Stimulated activated CD4-positive, alpha-beta T cell treated with anti-CD3 and anti-CD28 coated beads, Interleukin-2, amount 100 ng/mL, for 4 hours (primary cell): ENCODE measurements at places on chromosomes 12 and 14.

- no peak for DNase-seq
Measured at GRCh38 chr14:68771631-68772030, 21.2 kb downstream of the ZFP36L1 start.

DNA sequence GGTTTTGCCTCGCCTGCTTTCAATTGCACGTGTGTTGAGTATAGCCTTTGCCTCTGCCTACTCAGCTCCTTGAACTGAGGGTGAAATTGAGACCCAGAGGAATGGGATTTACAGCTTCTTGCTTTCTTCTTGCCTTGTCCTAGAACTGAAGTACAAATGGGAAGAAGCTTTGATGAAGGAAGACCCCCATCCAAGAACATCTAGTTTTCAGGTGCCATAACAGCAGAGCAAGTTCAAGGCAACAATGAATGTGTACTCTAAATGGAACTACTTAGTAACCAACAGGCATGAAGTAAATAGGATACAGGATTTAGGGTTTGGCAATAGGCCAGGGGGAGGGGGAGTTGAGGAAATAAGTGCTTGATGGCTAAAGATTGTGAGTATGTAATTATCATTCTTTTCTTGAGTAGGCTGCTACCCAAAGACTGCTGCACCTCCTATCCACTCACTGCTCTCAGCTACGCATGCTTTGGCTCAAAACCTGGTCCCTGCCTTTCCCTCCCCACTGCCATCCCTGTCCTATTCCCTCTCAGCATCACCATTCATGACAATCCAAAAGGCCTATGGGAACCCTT is 2.1 kb downstream of the GPX2 start:
- DNase-seq, result no peak

DNA sequence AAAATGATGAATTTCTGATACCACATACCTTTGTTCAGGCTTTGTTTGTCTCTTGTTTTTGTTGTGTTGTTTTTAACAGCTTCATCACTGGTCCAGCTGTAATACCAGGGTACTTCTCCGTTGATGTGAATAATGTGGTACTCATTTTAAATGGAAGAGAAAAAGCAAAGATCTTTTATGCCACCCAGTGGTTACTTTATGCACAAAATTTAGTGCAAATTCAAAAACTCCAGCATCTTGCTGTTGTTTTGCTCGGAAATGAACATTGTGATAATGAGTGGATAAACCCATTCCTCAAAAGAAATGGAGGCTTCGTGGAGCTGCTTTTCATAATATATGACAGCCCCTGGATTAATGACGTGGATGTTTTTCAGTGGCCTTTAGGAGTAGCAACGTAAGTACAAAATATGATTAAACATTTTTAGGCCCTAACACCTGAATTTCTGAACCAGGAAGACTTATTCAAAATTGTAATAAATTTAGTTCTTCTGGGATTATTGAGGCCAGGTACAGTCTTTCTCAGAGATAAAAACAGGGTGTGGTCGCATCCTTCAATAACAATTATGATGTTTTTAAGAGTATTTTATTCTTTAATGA is 22.4 kb downstream of the RXYLT1 start:
- DNase-seq, result no peak

- no peak for DNase-seq
Measured at GRCh38 chr12:20492251-20492760, 124.0 kb downstream of the PDE3A start.

DNA sequence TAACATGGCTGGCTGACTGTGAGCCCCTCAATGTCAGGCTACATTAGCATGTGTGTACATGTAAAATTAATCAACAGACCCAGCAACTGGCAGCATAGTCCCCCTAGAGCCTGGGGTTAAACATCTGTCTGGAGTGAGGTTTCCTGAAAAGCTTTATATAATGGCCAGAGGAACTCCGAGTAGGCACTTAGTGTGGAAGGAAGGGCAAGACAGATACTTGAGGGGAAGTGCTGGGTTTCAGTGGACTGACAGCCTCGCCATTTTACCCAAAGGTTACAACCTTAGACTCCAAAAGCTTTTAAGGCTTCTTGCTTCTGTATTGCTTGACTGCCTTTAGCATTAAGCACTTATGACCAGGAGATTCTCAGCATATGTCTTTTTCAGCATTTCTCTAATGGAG is 430.8 kb downstream of the FLRT2 start:
- no peak for DNase-seq

DNA sequence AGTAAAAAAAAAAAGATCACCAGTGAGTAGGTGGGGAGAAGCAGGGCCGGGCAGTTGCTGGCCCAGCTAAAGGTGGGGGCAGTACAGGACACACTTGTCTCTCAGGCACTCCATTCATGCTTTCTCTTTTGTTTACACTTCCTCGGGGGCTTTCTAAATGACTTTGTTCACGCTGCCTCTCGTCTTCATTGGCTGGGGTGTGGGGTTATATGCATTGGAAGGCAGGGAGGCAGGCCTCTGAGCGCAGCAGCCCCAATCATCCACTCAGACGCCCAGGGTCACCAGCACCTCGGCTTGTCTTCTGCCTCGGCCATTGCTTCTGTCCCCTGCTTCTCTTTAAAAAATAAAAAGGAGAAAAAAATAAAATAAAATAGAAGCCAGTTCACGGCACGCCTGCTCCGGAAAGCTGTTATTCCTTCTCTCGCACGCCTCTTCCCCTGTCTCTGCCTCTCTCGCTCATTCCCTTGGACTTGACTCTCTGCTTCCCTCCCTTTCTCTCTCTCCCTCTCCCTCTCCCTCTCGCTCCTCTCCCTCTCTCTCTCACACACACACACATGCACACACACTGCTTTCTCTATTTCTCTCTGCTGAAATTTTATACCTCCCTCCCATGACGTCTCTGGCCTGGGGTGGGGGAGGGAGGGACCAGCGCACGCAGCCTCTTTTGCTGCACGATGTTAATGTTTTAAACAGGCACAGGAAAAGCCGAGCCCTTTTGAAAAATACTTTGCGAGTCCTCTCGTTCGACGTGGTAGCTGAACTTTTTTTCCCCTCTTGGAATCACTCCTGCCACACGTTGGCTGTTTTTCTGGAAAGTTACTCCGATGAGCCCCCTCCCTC is at the start of gene TGFB3:
TGFB3 (minus strand) TSS at position 570 of the 840 bp plus-strand sequence. CDS start 1,102 bp downstream, outside the sequence.
- DNase-seq, result peak; percentile 38

DNA sequence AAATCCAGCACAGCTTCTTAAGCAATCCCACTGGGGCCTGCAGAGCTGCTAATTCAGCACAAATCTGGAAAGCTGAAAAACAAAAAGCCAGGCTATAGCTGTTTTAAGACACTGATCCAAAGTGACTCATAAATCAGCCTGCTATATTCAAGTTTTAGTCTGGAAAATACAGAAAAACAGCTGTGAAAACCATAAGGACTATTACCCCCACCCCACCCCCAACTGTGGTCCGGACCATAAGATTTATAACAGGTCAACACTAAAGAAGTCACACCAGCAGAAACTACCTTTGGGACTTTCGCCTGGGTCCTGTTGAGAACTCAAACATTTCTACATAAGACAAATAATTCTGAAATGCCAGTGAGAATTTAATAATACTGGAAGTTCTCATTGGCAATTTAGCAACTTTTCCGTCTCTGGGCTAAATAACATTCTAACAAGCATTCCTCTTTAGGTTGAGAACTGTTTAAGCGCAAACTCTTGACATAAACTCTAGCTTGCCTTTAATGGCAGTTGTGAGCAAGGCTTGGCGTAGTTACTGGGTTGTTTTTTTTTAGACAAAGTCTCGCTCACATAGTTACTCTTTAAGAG is 3.3 kb downstream of the LRIG3 start:
- DNase-seq, result no peak

DNA sequence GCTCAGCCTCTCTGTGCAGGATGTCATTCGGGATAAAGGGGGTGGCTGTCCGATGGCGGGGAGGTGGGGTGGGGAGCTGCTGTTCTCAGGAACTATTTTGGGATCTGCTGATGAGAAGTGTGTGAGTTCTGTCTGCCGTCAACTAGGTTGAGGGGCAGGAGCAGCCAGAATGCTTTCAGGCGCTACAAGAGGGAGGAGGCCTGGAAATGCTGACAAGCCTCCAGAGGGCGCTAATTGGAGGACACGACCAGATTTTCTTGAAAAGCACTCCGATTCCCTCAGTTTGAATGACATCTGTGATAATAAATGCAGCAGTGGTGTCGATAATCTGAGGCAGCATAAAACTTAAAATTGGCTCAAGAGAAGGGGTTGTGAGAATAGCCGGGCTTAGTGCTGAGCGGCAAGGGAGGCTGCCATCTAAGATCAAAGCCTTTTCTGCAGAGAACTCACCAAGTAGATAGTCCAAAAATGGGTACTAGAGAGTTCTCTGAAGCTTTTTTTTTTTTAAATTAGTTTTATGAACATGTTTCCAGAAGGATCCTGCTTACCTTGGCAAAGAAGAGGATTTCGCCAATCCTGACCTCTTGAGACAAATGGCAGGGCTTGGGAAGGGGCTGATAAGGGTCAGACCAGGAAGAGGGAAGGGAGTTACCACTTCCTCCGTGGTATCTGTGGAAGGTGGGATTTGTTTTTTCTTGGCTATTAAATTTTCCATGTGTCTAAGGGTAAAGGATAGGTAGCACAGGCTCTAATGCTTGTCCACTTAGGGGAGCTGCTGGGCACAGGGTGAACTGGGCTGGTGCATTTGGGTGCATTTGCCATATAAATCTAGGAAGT is 94.4 kb downstream of the CRACR2A start:
- no peak for DNase-seq

DNA sequence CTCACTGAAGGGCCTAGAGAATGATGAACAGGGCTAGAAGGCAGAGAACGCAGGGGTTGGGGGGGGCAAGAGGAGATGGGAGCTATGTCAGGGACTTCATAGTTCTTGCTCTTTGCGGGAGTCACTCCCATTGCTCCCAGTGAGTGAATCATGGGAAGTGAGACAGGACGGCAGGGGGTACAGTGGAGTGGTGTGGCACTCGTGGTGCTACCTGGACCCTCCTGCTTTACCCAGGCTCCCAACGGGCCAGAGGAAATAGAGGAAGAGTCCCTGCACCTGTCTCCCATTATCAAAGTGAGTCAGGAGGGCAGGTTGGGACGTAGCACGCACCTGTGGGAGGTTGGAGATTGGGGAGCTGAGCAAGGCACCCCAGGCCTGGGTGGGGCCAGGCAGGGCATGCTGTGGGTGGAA is 1.3 kb upstream of the KRT8 start:
- DNase-seq, result no peak

- peak; percentile 79 for DNase-seq
Measured at GRCh38 chr14:104800015-104800770, 708 bp upstream of the ZBTB42 start.

GRCh38 chr12:56158926-56159461 is 835 bp downstream of the MYL6 start:
- no peak for DNase-seq

DNA sequence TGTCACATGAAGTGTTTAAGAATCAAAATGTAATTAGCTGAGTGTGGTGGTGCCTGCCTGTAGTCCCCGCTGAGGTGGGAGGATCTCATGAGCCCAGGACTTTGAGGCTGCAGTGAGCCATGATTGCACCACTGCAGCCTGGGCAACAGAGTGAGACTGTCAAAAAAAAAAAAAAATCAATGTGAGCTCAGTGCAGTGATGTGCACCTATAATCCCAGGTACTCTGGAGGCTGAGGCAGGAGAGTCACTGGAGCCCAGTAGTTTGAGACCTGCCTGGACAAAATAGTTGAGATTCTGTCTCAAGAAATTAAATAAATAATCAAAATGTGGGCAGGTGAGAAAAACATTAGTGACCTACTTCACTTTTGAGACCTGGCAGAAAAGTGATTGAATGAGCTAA is 140.0 kb downstream of the MON2 start:
- no peak for DNase-seq

DNA sequence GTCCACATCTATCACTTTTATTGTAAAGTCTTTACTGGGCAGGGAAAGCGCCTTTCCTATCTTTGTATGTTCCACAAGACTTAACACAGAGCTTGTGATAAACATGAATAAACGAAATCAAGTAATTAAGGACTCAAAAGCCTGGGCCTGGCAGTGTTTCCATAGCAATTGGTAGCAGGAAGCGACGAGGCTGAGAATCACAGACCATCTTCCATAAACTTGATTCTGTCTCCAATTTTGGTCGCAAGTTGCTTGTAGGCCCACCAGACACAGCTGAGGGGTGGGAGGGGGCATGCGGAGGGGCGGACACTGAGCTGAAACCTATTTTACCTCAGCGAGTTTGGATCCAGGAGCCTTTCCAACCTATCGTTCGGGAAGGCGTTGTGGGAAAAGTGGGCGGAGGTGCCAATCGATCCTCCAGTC is 302 bp downstream of the CCDC38 start:
- DNase-seq, result no peak

GRCh38 chr12:45355730-45356129 is 139.8 kb downstream of the ANO6 start:
- no peak for DNase-seq

- DNase-seq, result no peak
Measured at GRCh38 chr14:77455966-77456640, 1.3 kb downstream of the VIPAS39 start.

GRCh38 chr12:112283546-112283945 is 98.7 kb downstream of the HECTD4 start:
- no peak for DNase-seq

DNA sequence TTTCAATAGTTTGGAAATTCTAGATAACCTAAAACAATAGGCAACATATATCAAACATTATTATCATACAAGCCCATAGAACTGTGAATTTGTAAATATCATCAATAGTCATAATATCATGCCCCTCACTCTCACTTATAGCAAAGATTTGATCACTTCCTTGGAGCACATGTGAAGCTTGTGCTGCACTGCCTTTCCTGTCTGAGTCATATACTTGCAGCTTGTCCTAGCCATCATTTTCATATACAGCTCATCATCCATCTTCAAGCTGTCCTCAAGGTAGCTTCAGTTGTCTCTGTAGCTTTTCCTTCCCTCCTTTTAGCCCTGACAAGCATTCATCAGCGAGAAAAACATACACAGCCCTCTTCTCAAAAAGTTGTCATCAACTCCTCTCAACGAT is 746.5 kb upstream of the FOXG1 start:
- no peak for DNase-seq

GRCh38 chr14:64675312-64675711 is 28.9 kb upstream of the PLEKHG3 start:
- no peak for DNase-seq

- DNase-seq, result no peak
Measured at GRCh38 chr12:93823616-93824391, 146.6 kb downstream of the CRADD start.
